Non-pigmented ciliary epithelial cell (primary cell): ENCODE measurements at places on chromosomes 3 and 15.

GRCh38 chr15:81466741-81467140, 92.7 kb upstream of the TMC3 start:
- DNase-seq = no peak

DNA sequence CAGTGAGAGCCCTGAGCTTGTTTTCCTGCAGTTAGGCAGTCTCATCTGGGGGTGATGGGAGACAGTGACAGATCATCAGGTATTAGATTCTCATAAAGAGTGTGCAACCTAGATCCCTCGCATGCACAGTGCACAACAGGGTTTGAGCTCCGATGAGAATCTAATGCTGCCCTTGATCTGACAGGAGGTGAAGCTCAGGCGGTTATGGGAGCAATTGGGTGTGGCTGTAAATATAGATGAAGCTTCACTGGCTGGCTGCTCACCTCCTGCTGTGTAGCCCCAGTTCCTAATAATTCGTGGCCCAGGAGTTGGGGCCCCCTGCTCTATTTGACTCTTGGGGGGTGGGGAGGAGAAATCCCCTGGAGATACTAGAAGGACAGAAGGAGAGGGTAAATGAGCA, 309.4 kb upstream of the STT3B start:
- DNase-seq = no peak

DNA sequence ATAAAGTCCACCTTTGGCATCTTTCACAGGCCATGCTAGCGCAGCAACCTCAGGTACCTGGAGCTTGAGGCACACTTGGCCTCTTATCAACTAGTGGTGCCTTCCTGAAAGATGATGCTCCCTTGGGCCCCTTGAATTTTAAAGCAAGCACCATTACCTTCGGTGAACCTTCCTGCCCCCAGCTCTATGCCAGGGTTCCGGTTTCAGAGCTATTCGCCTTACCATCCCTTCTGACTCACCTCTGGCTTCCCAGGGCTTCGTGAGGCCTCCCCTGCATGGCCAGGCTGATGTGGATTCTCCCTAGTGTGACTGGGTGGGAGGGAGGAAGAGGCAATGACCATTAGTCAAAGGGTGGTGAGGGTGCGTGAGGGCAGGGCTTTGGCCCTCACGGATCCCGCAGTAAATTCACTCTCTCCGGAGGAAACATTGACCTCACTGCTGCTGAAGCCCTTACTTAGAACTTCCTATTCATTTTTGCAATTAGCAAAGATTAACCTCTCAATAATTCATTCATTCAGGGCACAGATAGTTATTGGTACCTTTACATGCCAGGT, 16.3 kb downstream of the BHLHE40 start:
- no peak for DNase-seq

GRCh38 chr3:197375001-197375441, 76.6 kb upstream of the DLG1 start:
- no peak for DNase-seq

DNA sequence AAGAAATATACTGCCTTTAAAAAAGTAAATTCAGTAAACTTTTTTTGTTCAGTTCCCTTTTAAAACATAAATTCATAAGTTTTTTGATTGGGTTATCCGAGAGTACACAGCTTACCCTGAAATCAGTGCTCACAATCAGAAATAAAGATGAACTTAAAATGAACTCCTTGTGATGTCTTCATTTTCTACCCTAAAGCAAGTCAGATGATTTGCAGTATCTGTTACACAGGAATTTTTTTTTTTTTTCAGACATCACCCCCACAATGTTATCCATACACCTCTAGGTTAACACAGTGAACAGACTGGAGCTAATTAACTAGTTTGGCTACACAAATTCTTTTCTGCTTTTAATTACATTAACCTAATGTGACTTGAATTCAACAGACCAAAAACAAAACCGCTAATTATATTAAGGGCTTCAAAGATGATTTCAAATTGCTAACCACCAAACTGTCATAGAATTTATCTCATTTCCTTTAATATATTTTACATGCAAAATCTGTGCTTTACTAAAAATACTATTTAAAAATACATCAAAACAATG, 1042.0 kb downstream of the ROBO1 start:
- no peak for DNase-seq

- DNase-seq = no peak
Observed at GRCh38 chr3:4672725-4673275, 179.7 kb downstream of the ITPR1 start.

- DNase-seq = no peak
Observed at GRCh38 chr3:132925256-132925930, 112.8 kb upstream of the TMEM108 start.

- DNase-seq = no peak
Observed at GRCh38 chr3:129118745-129119144, 2.9 kb downstream of the RAB43 start.

DNA sequence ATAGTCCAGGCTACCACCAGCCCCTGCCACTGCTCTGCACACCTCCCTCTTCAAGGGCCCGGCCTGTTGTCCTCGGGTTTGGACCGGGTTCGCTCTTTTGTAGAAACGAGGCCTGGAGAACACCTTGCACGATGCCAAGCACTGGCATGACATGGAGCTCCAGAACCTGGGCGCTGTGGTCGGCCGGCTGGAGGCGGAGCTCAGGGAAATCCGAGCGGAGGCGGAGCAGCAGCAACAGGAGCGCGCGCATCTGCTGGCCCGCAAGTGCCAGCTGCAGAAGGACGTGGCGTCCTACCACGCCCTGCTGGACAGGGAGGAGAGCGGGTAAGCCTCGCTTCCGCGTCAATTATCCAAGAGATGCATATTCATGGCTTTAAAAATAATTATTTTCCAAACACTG, 72.4 kb downstream of the BFSP2 start:
- no peak for DNase-seq

DNA sequence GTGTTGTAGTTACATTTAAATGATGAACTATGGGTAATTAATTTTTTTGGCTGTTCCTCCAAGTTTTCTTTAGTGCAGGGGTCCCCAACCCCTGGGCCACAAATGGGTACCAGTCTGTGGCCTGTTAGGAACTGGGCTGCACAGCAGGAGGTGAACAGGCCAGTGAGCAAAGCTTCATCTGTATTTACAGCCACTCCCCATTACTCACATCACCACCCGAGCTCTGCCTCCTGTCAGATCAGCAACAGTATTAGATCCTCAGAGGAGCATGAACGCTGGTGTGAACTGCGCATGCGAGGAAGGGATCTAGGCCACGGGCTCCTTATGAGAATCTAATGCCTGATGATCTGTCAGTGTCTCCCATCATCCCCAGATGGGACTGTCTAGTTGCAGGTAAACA, 75.9 kb upstream of the RPL35A start:
- no peak for DNase-seq

- DNase-seq = peak; percentile 34
Observed at GRCh38 chr15:71011503-71012155, 103.6 kb upstream of the THSD4 start.

- no peak for DNase-seq
Observed at GRCh38 chr3:59734061-59734460, 684.2 kb upstream of the CFAP20DC start.

DNA sequence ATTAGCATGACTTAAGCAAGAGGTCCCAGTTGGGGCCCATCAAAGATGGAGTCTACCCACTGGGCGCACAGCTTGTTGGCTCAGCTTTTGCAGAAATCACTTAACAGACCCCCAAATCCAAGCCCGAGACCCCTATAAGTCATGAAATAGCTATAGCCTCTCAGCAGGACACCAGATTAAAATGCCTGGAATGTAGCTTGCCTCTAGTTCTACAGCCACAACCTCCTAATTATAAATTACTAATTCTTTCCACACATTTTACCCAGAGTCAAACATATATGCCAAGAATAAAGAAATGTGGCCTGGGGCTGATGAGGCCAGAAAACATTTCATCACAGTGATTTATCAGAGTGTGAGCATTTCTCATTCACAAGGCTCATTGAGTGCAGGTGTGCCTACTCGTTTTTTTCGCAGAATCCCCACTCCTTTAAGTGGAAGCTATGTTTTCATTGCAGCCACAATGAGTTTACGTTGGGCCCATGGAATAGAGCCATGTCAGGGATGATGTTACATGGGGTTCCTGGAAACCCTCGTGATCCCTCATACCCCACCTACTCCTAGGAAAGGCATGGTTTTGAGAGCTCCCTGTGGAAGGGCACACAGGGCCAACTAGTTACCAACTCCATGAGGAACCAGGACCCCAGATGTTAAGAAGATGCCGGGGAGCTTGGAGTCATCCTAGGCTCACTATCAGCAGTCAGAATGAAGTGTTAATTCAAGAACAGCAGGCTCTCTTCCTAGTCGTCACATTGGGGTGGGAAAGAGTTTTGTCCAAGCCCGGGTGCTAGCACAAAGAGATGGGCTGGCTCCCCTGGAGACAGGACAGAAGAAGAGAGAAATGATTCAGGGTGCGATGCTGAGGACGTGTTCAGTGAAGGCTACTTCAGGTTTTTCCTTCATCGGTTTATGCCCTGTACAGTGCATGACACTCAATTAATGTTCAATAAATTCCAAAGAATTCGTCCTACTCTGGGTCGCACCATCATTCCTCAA, 90.2 kb upstream of the ABHD17C start:
- no peak for DNase-seq

- no peak for DNase-seq
Observed at GRCh38 chr3:63450634-63451363, 172.7 kb downstream of the SYNPR start.

DNA sequence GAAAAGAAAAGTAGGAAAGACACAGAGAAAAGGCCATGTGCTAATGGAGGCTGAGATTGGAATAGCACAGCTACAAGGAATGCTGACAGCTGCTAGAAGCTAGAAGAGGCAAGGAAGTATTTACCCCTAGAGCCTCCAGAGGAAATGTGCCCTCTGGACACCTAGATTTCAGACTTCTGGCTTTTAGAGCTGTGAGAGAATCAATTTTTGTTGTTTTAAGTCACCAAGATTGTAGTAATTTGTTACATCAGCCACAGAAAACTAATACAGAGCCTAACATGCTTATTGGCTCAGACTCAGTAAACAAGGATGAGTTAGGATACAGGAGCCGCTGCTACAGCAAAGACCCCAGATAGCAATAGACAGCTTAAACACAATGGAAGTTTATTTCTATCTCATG, 33.1 kb upstream of the GLCE start:
- DNase-seq = no peak

GRCh38 chr3:60192297-60193114, 1058.7 kb downstream of the FHIT start:
- no peak for DNase-seq

DNA sequence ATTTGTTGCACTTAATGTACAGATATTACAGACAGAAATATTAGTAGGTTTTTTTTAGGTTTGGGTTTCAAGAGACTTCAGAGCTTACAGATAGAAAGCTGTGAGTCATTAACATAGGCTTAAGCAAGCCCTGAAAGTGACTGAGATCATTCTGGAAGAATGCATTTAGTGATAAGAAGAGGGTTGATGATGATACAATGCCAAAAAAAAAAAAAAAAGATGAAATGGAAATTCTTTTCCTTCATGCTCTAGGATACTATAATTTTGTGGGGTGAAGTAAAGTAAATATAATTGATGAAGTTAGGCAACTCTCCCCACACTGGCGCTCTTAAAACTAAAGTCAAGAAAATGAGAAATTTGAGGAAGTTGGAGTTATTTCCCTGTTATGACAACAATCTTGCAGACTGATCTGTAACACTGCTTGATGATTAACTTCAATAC, 169.4 kb upstream of the ZNF385D start:
- DNase-seq = peak; percentile 79

GRCh38 chr3:46737329-46737731, 19.7 kb upstream of the PRSS50 start:
- DNase-seq = no peak

- DNase-seq = no peak
Observed at GRCh38 chr3:126618021-126618420, 36.9 kb downstream of the TXNRD3 start.

GRCh38 chr3:128503164-128503651, 10.2 kb upstream of the GATA2 start:
- no peak for DNase-seq

DNA sequence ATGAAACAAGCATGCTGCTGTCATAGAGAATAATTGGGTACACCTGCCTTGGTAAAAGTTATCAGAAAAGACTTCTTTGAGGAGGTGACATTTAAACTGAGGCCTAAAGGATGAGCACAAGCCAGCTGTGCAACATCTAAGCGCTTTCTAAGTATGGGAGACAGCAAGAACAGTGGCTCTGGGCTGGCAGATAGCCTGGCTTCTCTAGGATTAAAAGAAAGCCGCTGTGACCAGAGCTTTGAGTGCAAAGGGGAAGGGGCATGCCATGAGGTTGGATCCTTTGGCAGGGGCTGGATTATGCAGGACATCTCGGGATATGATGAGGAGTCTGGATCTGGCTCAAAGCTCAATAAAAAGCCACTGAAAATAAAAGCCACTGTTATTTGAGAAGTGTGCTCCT, 99.2 kb downstream of the FBN1 start:
- no peak for DNase-seq

- DNase-seq = no peak
Observed at GRCh38 chr3:188187053-188187452, 33.1 kb downstream of the LPP start.

DNA sequence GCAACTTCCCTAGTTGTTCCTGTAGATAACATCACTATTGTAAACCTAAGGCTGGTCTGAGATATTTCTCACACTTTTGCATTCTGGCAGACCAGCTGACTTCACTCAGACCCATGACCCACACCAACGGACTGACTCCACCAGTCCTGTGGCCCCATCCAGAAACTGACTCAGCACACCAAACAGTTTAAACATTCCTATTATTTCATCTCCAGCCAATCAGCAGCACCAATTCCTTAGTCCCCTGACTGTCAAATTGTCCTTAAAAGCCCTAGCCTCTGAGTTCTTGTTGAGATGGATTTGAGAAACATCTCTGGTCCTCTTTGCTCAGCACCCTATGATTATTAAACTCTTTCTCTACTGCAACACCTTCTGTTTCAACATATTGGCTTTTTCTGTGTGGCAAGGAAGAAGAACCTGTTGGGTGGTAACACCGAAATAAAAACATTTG, 12.2 kb upstream of the IDH2 start:
- no peak for DNase-seq

- DNase-seq = no peak
Observed at GRCh38 chr15:88100181-88100580, 156.4 kb downstream of the NTRK3 start.

DNA sequence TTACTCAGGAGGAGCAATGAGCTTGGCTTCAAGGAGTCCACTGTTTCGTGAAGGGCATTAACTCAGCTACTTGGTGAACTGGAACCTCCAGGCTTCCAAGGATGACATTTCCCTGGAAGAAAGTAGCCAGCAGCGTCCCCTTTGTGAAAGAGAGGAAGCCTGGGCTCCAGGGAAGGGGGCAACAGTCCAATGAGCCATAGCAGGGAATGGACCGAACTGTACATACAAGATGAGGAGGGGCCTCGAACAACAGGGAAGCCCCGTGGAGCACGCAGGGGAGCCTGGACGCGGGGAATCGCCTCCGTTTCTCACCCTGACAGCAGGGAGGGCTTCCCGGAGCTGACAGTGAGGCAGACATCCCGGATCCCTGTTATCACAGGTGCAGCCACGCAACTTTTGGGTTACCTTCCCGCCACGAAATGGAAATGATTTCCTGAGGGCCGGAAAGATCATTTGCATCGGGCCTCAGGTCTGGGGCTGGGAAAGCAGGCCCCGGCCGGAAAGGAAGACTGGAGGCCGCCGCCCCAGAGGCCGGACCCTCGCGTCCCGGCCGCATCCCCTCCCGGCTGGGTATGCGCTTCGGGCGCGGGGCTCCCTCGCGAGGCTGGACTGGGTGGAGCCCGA, 475 bp upstream of the SPINT1 start:
- DNase-seq = no peak
